ENCODE measurements at places on chromosomes 3 and 15.
A peak's percentile ranks its signal among the peaks of the same experiment; 100 is the strongest.

GRCh38 chr15:89360294-89360971, 25.8 kb upstream of the POLG start:
- DNase-seq = no peak

DNA sequence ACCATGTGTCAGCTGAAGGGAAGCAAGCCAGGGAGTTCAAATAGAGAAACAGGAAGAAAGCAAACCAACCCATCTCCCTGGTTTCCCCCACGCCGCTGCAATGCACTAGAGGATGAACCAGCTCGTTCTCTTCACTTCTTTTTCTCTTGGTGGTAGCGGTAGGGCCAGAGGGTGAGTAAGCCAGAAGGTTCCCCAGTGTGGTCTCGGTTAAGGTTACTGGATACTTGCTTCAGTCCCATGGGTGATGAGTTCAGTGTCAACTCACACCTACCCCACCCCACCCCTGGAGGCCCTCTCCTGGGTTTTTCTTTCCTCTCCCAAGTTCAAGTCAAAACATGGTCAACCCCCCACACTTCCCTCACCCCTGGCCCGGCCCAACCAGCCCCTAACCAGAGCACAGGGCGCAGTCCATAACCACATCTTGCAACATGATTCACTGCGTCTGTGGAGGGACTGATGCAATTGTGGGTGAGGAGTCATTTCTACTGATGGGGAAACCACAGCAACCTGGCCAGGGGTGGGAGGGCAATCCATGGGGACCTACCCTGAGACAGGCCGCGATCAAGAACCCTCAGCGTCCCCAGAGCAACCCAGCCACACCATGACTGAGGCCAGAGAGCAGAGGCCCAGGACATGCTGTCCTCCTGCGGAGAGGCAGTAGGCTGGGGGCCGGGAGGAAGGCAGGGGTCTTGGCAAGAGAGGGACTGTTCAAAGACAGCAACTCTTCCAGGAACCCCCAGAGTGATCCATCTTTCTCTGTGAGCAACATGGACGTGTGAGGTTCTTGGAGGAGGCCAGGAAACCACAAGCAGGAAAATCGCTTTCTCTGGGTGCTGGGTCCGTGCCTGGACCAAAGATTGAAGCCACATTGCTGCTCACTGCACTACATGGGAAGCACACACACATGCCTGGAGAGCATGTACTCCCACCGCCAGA, 276.6 kb downstream of the UACA start:
- peak; percentile 88 for DNase-seq

DNA sequence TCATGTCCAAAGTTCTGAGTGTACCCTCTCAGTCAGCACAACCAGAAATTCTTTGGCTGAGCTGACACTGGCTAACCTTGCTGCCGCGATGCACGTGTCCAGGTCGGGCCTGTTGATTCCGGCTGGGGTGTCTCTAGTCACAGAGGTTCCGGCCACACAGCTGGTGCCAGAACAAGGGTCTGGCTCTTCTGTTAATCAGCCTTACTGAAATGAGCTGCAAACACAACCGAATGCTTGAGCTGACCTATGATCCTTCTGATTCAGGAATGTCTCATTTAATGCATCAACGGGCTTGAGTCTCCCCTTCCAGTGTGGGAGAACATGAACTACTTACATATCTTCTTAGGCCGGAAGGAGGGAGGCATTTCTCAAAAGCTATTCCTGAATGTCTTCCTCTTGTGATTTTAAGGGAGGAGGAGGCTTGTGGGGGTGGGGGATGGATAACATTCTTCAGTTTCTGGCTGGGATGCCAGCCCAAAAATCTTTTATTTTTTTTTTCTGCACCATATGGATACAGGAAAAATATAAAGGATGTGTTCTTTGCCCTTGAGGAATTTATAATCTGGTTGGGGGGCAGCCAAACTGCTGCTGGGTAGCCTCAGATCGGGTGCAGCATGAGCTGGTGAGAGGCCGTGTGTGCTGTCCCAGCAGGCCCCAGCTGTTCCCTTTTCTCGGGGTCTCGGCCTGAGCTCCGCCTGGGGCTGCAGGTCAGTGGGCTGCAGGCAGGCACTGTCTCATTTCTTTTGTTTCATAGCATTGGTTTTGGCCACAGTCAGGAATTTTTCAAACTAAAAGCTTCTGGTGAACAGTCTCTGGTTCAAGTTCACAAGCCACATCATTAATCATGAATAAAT, 319.1 kb upstream of the TBL1XR1 start:
- no peak for DNase-seq

- DNase-seq = no peak
Observed at GRCh38 chr3:100159331-100160153, 45.2 kb upstream of the FILIP1L start.

GRCh38 chr3:46449755-46450552, 14.8 kb downstream of the LTF start:
- no peak for DNase-seq

DNA sequence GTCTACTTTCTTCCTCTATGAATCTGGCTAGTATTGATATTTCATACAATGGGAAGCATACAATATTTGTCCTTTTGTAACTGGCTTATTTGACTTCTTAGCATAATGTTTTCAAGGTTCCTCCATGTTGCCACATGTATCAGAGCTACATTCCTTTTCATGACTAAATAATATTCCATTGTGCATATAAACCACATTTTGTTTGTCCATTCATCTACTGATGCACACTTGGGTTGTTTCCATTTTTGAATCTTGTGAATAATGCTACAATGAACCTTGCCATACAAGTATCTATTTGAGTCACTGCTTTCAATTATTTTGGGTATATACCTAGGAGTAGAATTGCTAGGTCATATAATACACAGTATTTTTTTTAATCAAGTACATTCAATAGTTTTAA, 38.0 kb downstream of the OSBPL10 start:
- DNase-seq = no peak

- DNase-seq = peak; percentile 64
Observed at GRCh38 chr3:52053307-52054304, 2.8 kb downstream of the DUSP7 start.

DNA sequence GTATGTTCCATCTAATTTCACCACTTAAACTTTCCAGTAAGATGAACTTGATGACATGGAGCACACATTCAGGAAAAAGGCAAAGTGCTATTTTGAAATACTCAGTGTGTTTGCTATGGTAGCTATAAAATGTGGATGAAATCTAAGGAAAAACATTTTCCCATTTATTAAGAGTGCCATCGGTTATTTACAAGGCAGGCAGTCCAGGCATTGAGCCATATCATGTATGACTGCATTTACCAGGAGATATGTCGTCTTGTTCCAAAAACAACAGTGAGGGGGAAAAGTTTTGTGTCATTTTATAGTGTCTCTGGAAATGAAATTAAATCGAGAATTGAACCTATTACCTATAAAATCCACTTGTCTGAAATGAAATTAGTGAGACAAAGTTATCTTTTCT, 13.7 kb downstream of the ANXA2 start:
- no peak for DNase-seq

DNA sequence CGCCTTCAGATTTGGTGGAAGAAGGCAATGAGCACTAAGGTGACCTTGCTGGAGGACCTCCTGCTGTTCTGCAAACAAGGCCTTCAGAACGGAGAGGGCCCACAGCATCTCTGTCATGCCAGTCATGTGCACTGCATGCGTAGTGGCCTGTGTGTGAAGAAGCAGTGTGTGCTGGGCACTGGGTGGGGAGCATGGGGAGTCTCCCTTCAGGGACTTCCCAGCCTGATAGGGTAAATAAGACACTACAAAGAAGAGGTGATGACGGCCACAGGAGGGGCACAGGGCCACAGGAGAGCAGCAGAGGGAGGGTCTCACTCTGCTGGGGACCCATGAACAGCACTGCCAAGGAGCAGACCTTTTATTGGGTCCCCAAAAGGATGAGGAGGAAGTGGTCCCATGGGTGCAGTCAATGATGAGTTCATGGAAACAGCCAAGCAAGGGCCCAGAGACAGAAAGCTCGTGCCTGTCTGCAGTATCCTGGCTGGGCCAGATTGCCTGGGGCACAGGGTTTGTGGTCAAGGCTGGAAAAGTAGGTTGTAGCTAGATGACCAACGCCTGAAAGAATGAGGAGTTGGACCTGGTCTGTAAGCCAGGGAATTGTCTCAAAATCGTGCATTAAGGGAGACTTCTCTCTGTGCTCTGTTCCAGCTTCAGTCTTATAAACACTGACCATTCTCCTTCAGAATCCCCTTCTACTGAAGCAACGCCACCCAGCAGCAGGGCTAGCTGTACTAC, 67.8 kb upstream of the SEC61A1 start:
- no peak for DNase-seq

- no peak for DNase-seq
Observed at GRCh38 chr3:172142051-172142863, 102.9 kb downstream of the FNDC3B start.

GRCh38 chr15:71654042-71654719, 156.2 kb upstream of the NR2E3 start:
- no peak for DNase-seq

DNA sequence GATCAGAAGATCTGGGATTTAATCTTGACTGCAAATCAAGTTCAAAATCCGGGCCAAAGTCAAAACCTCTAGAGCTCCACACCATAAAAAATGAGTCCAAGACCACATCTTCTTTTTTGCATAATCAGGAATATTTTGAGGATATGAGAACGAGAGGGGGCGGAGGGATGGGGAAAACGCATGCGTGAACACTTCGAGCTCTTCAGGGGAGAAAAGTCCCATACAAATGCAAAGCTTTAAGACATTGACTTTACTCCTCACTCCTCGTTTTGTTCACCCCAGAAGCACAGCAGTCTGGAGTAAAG, 68.2 kb downstream of the SUMF1 start:
- DNase-seq = no peak

DNA sequence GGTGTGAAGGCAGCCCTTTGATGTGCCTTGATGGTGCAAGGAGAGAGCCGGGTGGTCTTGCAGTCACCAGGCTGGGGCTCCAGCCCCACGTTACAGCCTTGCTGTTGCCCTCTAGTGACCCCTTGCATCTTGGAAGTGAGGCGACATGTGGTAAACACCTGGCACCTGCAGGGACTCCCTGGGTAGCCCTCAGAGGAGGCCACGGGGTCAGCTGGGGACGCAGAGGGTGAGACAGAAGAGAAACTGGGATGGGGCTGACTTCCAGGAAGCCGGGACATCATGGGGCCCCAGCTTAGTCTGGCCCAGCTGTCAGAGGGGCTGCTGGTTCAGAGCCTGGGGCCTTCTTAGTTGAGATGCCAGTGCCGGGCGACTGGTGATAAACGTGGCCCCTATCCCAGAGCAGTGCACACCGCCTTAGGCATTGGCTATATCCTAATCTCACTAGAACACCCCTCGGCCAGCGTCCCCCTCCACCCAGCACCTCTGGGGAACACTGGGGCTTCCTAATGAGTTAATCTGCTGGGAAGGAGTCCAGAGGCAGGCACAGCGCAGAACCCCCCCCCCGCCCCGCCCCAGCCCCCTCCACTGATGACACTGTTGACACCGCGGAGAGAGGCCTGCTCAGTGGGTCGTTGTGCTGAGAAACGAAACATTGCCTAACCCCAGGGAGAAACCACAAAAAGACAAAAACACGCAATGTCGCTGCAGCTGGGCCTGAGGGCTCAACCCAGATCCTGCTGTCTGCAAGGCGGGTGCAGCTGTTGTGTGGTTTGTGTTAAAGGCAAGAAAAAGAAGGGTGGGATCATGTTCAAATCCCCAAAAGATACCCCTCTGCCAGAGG, 60.5 kb upstream of the KLF13 start:
- peak; percentile 68 for DNase-seq

DNA sequence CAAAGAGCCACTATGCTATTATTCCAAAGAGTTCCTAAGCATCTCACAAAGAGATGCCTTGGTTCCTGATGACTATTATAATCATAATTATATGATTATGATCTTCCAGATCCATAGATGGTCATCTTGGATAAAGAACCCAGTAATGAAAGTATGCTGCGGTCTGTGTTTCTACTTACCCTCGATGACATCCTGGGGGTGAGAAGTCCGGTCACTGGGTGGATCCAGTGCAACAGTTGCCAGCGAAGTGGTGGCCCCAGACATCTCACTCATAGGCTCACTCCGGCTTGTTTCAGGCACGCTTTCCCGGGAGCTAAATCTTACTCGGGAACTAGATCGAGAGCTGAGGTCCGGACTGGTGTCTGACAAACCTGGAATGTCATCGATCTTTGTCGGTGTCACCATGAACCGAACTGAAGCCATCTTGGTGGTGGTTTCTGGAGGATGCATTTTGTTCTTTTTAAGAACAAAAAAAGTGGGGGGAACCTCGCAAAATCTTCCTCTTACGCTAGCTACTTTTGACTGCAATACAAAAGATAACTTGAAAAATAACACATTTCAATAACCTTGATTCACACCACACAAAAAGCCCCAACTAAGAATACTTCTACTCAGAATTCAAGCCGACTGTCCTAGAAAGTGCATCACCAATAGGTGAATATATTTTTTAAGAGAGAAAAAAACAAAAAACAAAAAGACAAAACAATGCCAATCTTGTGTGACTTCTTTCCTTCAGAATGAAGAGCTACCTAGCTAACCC, 1.2 kb downstream of the SLC12A6 start:
- no peak for DNase-seq

GRCh38 chr15:24848050-24848449, 106.7 kb upstream of the SNRPN start:
- peak; percentile 26 for DNase-seq

GRCh38 chr3:45929042-45929679, 14.1 kb upstream of the CXCR6 start:
- peak; percentile 82 for DNase-seq

GRCh38 chr15:86701611-86701963, 621.9 kb downstream of the AGBL1 start:
- no peak for DNase-seq

DNA sequence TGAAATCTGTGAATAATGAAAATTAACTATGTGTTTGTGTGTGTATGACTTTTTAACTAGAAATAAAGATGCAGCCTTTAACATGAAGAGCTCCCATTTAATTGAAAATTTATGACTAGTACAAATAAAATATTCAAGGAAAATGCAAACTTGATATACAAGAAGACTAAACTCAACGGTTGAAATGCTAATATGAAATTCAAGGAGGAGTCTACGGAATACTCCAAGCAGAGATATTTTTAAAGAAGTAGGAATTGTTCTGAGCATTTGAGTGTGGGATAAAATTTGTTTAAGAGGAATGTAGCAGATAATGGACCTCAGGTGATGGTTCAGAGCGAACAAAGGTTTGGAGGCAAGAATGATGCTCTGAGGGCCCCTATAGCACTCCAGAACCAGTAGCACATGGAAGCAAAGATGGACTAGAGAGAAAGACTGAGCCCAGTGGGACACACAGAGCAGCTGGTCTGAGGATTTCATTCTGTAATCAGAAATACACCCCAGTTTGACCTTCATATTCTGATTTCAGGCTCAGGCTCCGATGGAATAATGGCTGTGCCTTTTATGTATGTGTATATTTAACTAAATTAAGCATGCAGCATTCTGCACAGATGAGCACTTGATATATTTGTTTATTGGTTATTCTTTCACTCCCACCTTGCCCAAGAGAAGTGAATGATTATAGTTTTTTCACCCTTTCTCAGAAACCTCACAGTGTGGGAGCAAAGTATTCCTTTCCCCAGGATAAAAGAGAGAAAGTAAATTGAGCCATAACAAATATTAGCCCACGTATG, 227.1 kb downstream of the ZPLD1 start:
- DNase-seq = no peak

- peak; percentile 86 for DNase-seq
Observed at GRCh38 chr3:49165771-49166751, at the start of gene CCDC71. Gene CCDC71, minus strand, starts transcription at chr3:49166331. Its CDS starts 2,123 bp downstream, at chr3:49164208.
